ENCODE measurements at places on chromosomes 5 and 9.

- no peak for DNase-seq
These were observed 5.2 kb downstream of the PPP2R2B start for GRCh38 chr5:146873186-146873917.

GRCh38 chr5:140147460-140147859 lies 21.7 kb downstream of the IGIP start:
- DNase-seq, result no peak

DNA sequence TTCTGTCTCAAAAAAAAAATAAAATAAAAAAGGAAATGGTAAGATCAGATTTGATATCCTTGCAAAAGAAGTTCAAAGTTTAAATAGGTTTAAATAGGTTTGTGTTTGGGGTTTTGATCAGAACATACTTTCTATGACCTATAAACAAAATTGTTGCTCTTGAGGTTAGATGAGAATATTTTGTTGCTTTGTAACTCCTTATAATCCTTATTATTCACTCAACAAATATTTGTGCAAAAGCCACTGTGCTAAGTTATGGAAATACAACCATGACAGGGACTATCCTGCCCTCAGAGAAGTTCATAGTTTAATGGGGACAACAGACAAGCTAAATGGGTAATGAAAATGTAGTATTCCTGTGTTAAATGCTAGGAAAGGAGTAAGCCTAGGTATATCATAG lies 71.5 kb downstream of the INVS start:
- no peak for DNase-seq

DNA sequence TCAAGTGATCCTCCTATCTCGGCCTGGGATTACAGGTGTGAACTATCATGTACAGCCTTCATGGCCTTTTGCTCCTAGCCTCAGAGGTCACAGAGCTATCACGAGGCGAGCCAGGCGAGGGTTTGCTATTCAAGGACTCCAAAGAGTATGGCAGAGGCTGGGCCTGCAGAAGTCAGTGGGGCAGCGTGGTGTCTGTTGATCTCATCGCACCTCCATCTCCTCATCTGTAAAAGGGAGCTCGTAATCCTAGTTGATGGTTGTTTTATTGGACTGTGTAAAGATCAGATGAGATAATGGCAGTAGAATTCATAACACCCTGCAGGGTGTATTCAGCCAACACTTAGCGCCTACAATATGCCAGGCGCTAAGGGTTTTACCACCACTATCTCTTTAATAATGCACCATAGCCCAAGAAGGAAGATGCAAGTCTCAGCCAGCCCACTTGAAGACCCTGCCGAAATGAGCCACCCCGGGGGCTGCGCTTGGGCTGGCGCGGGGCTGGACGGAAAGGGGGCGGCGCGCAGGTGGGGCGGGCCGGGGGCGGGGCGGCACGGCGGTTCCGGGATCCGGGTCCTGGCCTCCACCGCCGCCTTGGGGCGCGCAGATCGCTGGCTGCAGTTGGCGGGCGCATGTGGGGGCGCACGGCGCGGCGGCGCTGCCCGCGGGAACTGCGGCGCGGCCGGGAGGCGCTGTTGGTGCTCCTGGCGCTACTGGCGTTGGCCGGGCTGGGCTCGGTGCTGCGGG lies at the start of gene GALNT12:
GALNT12 (plus strand) TSS at position 601 of the 744 bp plus-strand sequence; CDS start at position 630, 29 bp downstream.
- no peak for DNase-seq

Data from esophagus squamous epithelium (tissue), 5 donors.